ENCODE measurements at places on chromosomes 5 and 9. TPM values are rescaled to one million over a fixed set of nuclear protein-coding genes. Genes with fewer than 3 reads are reported as not detected.

REEP2 gene
- total RNA-seq: 4.9 TPM

MARCOL gene
- total RNA-seq: not detected

TEK gene
- 0.15 TPM for total RNA-seq

DEPDC1B gene
- total RNA-seq: 39.7 TPM

AGXT2 gene
- not detected for total RNA-seq

TMED9 gene
- total RNA-seq: 133 TPM

DNA sequence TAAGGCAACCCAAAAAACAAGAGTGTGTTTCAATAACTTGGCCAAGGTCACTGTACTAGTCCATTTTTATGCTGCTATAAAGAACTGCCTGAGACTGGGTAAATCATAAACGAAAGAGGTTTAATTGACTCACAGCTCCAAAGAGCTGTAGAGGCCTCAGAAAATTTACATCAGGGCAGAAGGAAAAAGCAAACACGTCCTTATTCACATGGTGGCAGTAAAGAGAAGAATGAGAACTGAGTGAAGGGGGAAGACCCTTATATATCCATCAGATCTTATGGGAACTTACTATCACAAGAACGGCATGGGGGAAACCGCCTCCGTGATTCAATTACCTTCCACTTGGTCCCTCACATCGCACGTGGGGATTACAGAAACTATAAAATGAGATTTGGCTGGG is 64.3 kb upstream of the CAMK4 start:
- no peak overlapping the region for H3K4me3 ChIP-seq
- no peaks in the 10 kb centered on the region for H3K27me3 ChIP-seq
- H3K36me3 ChIP-seq: no peaks in the 10 kb centered on the region
- DNase-seq: no peak

GRCh38 chr9:93223260-93224180 is 39.6 kb downstream of the WNK2 start:
- peak; percentile 56 for DNase-seq
- H3K4me3 ChIP-seq: peak overlapping the region; percentile 47
- H3K27ac ChIP-seq: peak overlapping the region; percentile 73

DNA sequence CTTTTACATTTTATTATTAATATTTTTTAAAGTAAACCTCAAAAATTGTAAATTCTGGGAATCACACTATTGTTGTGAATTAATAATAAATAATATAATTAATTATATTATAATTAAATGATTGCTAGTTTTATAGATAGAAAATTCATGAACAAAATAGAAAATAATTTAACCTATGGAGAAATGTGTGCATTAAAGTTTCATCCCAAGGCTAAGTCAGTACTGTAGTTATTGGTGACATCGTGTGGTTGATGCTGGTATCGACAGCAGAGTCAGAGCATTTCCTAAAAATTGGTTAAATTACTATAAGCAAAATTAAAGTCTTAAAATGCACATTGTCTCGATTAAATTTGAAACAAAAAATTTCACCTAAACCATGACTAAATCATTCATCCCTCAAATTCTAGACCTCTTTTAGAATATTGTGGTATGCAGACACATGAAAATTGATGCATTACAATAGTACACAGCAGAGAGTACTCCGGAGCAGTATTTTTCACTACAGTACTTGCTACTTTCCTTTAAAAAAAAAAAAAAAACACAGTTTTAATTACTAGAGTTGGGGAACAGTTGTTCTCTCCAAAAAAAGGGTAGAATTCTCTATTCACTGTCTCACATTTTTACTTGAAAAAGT is 73.9 kb downstream of the RORB start:
- peak; percentile 16 for DNase-seq
- H3K4me1 ChIP-seq: no peaks in the 10 kb centered on the region
- H3K36me3 ChIP-seq: no peaks in the 10 kb centered on the region
- no peak overlapping the region for H3K27ac ChIP-seq

- DNase-seq: no peak
- H3K27me3 ChIP-seq: no peaks in the 10 kb centered on the region
- H3K4me3 ChIP-seq: no peak overlapping the region
- H3K36me3 ChIP-seq: no peaks in the 10 kb centered on the region
- H3K4me1 ChIP-seq: no peaks in the 10 kb centered on the region
- no peak overlapping the region for H3K27ac ChIP-seq
Observed at GRCh38 chr9:69874301-69875060, 53.9 kb downstream of the CFAP95 start.

- H3K36me3 ChIP-seq: no peaks in the 10 kb centered on the region
- DNase-seq: no peak
- H3K4me3 ChIP-seq: no peak overlapping the region
- no peaks in the 10 kb centered on the region for H3K27me3 ChIP-seq
- H3K4me1 ChIP-seq: no peaks in the 10 kb centered on the region
Observed at GRCh38 chr9:10253341-10253740, 359.5 kb downstream of the PTPRD start.

GRCh38 chr5:132661231-132662003 is 3.4 kb downstream of the IL13 start:
- H3K27ac ChIP-seq: no peak overlapping the region
- H3K4me1 ChIP-seq: no peaks in the 10 kb centered on the region
- no peaks in the 10 kb centered on the region for H3K36me3 ChIP-seq
- no peaks in the 10 kb centered on the region for H3K27me3 ChIP-seq
- DNase-seq: no peak

DNA sequence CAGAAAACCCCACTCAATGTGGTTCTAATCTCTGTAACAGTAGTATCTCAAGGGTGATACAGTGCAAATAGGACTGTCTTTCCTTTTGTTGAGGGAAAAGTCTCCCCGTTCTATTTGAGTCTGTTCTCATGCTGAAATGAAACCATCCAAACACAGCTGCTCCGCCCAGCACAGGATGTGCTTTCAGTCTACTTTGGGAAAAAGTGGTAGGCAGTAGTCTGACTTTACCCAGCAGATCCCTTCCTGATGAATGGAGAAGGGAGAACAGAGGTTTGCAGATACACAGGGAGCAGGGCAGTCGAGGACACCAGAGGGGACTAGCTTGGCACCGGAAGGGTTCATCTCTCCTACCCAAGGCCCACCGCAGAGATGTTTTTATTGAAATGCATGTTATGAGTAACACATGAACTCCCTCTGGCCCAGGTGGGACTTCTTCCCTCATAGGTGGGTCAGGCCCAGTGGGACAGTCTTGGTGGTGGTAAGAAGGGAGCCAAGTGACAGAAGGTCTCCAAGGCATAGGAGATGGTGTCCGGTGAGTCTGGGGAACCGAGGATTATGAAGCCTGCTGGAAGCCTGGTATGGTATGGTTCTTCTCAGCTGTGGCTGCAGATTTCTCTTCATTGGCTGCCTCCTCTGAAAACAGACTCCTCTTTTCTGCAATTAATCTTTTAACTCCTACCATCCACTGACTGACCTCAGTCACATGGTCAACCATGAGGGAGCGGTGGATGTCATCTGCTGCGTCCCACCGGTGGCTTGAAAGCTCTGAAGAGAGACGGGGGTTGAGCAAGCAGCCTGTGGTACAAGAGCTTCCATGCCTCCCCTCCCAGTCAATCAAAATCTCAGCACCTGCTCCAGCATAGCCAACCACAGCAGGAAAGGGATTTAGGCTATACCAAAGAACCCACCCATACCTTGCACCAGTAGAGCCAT is 3.0 kb downstream of the EIF4EBP3 start:
- H3K36me3 ChIP-seq: peaks cover 9% of the 10 kb centered on the region
- no peak overlapping the region for H3K4me3 ChIP-seq
- H3K27me3 ChIP-seq: no peaks in the 10 kb centered on the region

Data from HCT116 (cell line).